ENCODE measurements at places on chromosomes 11 and 22.

DNA sequence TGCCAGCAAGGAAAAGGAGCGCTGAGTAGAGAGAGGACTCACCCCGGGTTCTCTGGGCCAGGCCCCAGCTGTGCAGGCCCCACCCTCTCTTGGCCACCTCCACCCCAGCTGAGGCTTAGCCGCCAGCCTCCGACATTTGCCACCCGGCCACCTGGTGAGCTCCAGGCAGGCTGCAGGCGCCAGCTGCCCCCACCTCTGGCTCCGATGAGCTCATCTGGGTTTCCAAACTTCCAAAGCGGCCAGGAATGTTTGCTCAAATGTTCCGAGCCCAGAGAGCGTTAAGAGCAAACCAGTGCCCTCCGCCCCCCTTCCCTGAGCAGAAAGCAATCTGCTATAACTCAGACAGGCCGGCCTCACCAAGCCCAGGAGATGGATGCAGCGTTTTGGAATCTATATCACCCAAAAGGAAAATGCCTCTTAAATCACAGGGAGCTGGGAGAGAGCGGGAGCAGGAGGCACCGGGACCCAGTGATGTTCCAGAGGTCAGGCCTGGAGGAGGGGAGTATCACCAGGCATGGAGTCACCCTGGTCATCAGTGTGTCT is 9.1 kb upstream of the MN1 start:
- DNase-seq, result no peak

DNA sequence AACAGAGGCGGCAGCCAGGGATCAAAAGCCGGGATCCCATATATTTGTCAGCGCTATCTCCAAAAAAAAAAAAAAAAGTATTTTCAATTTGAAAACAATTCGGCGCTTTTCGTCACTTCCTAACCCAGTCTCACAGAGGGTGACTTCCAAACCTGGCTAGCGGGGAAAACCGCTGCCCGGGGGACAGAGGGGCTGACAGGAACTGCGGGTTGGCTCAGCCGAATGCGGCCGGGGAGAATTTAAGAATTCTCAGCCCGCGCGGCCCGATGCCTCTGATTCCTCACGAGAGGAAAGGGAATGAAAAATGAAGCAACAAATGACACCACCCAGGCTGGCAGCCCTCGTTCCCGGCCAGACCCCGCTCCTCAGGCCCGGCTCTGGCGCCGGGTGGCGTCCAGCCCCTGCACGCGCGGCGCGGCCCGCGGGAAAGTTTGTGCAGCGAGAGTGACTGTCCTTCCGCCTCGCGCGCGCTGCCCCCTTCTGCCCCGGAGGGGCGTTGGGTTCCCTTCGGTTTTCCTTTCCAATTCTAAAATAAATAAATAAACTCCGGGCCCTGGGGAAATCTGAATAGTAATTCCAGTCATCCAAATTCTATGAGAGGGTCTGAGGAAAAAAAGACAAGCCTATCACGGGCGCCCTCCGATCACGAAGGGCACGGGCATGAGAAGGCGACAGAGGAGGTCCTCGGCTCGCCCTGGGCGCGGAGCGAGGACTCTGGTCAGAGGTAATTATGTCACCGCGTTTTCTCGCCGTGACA is 4.8 kb upstream of the PAX6 start:
- DNase-seq, result no peak

DNA sequence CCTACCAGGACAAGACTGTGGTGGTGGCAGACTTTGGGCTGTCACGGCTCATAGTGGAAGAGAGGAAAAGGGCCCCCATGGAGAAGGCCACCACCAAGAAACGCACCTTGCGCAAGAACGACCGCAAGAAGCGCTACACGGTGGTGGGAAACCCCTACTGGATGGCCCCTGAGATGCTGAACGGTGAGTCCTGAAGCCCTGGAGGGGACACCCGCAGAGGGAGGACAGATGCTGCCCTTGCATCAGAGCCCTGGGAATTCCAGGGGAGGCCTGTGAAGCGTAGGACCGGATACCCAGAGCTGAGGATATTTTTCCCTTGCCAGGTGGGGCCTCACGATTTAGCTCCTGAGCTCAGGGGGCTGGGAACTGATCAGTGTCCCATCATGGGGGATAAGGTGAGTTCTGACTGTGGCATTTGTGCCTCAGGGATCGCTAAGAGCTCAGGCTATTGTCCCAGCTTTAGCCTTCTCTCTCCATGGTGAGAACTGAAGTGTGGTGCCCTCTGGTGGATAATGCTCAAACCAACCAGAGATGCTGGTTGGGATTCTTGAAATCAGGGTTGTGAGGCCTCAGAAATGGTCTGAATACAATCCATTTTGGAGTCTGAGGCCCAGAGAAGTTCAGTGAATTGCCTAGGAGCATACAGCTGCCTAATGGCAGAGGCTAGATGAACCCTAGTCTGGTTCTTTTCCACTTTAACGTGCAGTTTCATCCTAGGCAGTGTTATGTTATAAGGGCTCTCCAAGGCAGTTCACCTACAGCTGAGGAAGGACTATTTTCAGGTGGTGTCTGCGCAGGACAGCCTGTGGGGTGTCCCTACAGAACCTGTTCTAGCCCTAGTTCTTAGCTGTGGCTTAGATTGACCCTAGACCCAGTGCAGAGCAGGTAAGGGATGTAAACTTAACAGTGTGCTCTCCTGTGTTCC is 19.5 kb downstream of the PIK3IP1 start:
- DNase-seq, result peak; percentile 38

GRCh38 chr11:126805870-126806269 is 194.7 kb downstream of the KIRREL3 start:
- no peak for DNase-seq

- no peak for DNase-seq
Measured at GRCh38 chr11:19201737-19202605, at the start of gene CSRP3. Gene CSRP3 (minus strand): TSS chr11:19201983. CDS start chr11:19192448, 9,535 bp downstream.

GRCh38 chr11:34616830-34617504 is 3.9 kb upstream of the EHF start:
- DNase-seq, result no peak

DNA sequence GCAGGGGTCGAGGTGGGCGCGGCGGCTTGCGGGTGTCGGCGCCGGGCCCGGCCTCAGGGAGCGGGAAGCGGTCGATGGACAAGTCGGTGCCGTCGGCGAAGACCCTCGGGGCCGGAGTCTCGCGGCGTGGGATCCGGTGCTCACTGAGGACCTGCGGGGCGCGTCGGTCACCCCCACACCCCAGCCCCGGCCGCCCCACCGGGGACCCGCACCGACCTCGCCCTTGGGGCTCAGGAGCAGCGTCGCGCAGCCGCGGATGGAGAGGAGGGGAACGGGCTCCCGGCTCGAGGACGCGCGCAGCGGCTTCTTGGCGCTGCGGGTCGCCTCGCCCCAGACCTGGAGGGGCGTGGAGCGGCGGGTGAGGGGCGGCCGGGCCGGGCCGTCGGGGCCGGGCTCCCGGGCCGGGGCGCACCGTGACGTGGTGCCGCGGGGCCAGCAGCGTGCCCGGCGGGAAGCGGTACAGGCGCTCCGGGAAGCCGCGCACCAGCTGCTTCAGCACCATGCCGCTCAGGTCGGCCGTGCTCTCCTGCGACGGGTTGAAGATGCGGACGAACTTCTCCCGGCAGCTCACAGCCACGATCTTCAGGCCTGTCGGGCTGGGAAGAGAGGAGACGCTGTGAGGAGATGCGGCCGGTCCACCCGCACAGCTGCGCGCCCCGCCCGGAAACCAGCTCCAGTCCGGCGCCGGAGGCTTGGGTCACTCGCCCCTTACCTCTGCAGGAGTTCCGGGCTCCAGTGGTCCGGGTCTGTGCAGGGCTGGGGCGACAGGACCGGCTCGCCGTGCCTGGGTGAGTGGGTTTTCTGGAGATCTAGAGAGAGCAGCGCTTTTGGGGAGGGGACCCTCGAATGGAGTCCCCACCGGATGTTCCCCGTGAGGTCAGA is 4.5 kb downstream of the LMNTD2 start:
- DNase-seq, result no peak

- DNase-seq, result no peak
Measured at GRCh38 chr11:64536997-64537396, 54.0 kb upstream of the SLC22A12 start.

- DNase-seq, result peak; percentile 85
Measured at GRCh38 chr22:29733362-29734201, 13.8 kb downstream of the CABP7 start.

DNA sequence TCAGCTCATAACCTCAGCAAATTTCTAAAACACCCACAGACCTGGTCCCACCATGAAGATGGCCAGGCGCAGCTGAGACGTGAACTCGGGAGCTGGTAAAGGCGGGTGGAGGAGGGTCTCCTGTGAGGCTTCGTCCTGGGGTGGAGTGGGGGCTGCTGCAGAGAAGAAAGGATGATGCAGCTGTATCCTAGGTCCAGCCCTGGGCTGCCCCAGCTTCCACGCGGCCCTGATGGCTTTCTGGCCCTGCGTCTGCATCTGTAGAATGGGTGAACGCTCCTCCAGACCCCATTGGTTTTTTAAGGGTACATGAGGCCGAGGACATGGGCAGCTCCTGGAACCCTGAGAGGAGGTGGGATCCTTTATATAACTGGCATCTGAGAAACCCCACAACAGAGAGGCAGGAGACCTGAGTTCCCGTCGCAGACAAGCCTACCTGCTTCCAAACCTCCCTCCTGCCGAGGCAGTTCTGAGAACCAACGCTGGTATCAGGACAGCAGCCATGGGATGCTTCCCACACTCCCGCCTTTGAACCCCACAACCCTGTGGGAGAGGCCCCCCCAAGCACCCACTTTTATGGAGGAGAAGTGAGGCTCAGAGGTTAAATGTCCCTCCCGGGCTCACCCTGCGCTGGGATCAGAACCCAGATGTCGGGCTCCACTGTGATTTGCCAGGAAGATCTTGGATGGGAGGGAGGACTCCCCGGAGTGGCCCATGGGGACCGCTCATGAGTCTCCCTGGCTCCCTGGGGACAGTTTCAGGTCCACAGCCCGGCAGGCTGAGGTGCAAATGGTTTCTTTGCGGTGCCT is 55.2 kb upstream of the FGF3 start:
- no peak for DNase-seq

GRCh38 chr11:2213890-2214526 is 42.4 kb upstream of the TH start:
- no peak for DNase-seq

DNA sequence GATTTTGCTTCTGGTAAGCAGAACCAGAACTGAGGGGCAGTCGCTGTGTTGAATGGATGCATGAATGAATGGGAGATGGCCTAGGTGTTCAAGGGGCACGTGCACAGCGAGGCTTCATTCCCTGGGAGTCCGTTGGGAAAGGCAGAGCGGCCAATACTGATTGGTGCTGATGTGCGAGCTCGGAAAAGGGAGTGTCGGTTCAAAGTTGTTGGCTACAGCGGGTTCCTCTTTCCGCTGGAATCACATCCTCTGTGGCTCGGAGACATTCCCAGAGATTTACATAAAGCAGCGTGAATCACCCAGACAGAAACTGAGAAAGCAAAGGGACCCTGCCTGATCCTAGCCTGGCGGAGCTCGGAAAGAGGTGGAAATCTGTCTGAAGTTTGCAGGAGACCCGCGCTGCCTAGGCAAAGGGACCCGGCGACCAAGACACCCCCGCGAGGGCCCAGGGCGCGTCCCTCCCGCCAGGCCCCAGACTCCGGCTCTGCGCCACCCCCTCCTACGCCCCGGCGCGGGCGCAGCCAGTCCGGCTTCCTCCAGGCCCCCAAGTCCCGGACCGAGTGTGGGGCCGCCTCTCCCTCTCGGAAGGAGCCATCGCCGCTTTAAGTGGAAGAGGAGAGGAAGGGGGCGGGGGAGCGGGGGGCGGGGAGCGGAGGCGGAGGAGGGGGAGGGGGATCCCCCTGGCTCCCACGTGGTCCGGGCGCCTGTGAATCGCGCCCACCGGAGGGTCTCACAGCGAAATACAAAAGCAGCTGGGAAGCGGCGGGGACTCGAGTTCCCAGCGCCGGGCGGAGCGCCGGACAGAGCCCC is at the start of gene FJX1:
Gene FJX1, plus strand, starts transcription at position 774 of the 810 bp plus-strand sequence. CDS start 177 bp downstream, outside the sequence.
- DNase-seq, result peak; percentile 72

DNA sequence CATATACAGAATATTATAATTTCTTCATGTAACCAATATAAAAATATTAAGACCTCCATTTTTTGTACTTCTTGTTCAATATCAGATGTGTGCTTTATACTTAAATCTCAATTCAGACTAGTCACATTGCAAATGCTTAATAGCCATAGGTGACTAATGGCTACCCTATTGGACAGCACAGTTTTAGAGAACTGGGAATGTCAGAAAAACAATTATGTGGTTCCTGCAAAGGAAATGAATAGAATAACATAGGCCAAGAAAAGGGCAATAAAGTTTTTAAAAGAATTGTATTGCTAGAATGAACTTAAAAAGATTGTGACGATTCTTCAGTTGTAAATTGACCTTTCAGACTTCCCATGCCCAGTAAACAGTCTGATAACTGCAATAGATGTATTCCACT is 843.0 kb downstream of the METTL15 start:
- DNase-seq, result no peak

DNA sequence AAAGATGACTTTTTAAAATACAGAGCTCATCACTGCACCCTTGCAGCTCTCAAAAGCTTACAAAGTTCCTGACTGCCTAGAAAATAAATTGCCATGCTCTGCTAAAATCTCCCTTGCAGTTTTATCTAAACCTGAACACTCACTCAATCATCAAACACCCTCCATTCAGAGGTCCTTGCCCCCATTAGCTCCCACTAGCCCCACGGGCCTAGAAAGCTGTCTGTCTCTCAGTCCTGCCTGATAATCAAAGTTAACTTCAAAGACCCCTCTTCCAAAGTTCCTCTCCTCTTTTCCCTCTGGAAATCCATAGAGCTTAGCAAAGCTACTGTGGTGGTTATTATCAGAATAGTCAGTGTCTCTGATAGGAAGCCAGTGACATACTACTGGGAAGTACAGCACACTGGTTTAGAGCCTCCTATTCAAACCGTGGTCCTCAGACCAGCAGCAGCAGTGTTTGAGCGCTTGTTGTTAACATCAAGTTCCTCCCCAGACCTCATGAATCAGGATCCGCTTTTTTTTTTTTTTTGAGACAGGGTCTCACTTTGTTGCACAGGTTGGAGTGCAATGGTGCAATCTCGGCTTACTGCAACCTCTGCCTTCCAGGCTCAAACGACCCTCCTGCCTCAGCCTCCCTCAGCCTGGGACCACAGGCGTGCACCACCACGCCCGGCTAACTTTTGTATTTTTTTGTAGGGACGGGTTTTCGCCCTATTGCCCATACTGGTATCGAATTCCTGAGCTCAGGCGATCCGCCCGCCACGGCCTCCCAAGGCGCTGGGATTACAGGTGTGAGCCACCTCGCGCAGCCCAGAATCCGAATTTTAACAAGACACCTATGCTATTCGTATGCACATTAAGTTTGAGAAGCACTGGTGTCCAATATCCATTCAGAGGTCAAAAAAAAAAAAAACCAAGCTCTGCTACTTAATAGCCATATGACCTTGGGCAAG is 1.2 kb downstream of the NDUFC2 start:
- DNase-seq, result no peak

All from NCI-H446 (cell line).